Activated naive CD4-positive, alpha-beta T cell treated with anti-CD3 and anti-CD28 coated beads, Interleukin-2, amount 10 ng/mL, durations not matched to agents 7 days and 5 days (primary cell): ENCODE measurements at places on chromosomes 13 and 19.

DNA sequence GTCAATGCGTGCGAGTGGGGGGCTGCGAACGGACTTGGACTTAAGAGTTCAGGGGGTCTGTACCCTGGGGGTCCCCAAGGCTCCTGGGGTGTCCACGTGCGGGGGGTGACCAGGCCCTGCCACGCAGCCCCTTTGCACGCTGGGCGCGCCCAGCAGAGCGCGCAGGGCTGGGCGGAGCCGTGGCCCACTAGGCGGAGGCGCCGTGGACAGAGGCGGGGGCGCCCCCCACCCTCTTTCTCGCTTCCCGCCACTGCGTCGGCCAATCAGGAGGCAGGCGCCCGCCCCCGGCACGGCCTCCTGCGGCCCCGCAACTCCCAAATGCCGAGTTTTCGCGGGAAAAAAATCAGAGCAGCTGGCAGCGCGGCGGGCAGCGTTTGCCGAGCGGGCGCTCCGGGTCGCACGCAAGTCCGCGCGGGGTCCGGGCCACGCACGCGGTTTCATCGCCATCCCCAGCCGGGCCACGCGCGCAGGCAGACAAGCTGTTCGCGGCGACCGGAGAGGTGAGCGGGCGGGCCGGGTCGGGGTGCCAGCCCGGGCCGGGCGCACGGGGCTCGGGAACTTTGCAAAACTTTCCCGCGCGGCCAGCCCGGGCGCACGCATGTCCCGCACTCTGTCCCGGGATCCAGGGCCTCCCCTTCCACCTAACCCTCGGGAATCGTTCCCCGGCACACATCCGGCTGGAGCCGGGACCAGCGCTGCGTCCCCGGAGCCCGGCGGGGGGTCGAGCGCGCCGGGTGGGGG, at the start of gene UHRF1:
Gene UHRF1 (plus strand): TSS at position 346 of the 741 bp plus-strand sequence. CDS start 1,385 bp downstream, outside the sequence.
- peak; percentile 76 for DNase-seq

DNA sequence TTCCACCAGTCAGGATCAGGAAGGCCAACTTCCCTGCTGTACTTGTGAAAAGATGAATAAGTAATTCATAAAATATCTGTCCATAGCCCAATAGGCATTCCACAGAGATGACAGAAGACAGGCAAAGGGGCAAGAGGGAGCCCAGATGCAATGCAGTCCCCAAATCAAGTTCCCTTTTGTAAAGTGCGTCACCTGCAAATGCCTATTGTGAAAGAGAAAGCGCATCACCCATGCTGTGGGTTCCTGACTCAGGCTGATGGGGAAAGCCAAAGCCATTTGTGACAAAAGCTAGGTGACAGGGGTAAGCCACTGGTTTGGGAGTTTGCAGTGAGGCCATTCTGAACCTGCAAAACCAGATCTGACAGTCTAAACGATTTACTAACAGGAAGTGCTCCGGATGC, 157.5 kb upstream of the ZNF536 start:
- no peak for DNase-seq

GRCh38 chr13:40146611-40147117, 491.2 kb downstream of the COG6 start:
- DNase-seq: peak; percentile 33

DNA sequence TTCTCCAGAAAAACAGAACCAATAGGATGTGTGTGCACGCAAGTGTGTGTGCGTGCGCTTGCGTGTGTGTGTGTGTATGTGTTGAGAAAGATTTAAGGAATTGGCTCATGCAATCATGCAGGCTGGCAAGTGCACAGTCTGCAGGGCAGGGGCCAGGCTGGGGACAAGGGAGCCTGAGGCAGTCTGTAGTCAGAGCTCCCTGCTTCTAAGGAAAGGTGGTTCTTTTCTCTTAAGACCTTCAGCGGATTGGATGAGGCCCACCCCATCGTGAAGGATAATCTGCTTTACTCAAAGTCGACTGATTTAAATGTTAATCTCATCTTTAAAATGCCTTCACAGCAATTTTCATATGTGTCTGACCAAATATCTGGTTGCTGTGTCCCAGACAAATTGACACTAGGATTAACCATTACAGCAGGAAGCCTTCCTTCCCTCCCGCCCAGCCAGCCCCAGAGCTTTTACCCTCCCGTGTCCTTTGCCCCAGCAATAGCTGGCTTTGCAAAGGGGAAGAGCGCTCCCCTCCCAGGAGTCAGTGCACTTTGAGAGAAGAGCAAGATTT, 15.0 kb upstream of the NAXD start:
- no peak for DNase-seq

- peak; percentile 84 for DNase-seq
Measured at GRCh38 chr19:4831304-4831978, at the start of gene TICAM1. TSS of gene TICAM1 (minus strand) at chr19:4831712. CDS start at chr19:4818377, 13,335 bp downstream.

- peak; percentile 68 for DNase-seq
Measured at GRCh38 chr19:2607712-2608601, 94.5 kb downstream of the GNG7 start.

- no peak for DNase-seq
Measured at GRCh38 chr13:66981912-66982311, 248.2 kb downstream of the PCDH9 start.

- no peak for DNase-seq
Measured at GRCh38 chr19:53787266-53787665, 36.8 kb downstream of the NLRP12 start.

- no peak for DNase-seq
Measured at GRCh38 chr13:50914848-50915247, 5.3 kb downstream of the RNASEH2B start.

DNA sequence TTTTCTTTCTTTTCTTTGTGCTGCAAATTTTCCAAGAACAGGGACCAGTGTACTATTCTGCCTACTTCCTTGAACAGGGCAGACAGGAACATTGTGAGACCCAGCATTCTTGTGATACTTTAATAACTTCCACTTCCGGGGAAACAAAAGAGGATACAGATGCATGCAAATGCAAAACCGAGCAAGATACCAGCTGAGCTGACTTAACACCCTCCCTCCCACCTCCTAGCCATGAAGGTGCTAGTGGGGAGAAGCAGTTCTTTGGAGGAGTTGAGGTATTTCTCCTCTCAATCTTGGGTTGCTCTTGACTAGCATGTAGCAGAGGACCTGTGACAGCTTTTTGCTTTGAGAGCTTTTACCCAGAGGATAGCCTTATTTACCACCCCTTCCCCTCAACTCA, 111.2 kb downstream of the KLF5 start:
- no peak for DNase-seq

GRCh38 chr19:532561-533363, 1.2 kb downstream of the CDC34 start:
- DNase-seq: peak; percentile 66

DNA sequence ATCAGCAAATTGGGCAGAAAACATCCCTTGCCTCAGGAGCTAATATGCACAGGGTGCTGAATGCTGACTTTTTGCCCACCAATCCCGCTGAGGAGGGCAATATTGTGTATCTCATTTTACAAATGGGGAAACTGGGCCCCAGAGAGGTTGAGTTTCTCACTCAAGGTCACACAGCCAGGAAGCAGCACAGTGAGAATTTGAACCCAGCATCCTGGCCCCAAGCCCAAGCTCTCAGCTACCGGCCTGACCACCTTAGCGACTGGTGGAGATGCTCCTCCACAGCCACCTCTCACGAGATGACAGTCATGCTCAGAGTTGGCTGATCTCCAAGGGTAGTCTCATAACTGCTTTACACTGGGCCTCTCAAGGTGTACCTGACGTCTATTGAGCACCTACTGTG, 3.5 kb downstream of the FBXW9 start:
- DNase-seq: no peak
